ENCODE measurements at places on chromosomes 5 and 9.

DNA sequence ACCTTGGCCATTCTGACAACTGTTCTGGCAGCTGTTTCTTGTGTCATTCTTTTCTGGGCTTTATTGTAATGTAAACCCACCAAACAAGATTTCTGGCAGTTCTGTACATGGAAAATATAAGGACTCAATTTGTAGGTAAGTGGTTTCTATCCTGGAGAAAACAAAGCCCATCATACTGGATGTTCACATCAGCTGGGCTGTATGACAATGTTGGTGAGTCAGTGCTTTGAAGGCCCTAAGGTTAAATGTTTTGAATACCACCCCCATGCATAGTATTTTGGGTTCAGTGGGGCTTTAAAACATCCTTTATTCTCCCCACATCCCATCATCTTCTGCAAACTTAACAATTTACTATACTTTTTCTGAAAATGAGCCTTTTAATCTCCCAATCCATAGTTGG, 52.5 kb downstream of the SH3GL2 start:
- no peak for DNase-seq

DNA sequence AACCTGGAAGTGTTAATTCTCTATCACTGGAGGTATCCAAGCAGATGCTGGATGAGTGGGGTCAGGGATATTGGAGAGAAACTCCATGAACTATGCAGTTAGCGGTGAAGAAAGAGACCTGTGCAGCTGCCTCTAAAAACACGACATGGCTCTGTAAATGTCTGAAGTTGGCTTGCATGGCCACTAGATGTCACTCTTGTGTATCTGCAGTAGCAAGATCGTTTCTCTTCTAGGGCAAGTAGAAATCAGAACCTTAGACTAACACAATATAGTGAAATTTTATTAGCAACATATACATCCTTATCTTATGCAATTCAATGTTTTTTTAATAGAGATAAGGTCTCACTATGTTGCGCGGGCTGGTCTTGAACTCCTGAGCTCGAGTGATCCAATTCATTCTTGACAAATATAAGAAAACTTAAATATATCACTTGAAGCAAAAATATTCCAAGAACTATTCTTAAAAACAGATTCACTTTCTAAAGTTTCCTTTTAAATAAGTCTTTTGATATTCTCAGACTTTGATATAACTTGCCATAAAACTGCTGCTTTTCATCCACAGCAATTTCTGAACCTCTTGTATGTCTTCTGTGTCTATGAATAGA, 2.9 kb downstream of the OR2S2 start:
- DNase-seq: peak; percentile 73

DNA sequence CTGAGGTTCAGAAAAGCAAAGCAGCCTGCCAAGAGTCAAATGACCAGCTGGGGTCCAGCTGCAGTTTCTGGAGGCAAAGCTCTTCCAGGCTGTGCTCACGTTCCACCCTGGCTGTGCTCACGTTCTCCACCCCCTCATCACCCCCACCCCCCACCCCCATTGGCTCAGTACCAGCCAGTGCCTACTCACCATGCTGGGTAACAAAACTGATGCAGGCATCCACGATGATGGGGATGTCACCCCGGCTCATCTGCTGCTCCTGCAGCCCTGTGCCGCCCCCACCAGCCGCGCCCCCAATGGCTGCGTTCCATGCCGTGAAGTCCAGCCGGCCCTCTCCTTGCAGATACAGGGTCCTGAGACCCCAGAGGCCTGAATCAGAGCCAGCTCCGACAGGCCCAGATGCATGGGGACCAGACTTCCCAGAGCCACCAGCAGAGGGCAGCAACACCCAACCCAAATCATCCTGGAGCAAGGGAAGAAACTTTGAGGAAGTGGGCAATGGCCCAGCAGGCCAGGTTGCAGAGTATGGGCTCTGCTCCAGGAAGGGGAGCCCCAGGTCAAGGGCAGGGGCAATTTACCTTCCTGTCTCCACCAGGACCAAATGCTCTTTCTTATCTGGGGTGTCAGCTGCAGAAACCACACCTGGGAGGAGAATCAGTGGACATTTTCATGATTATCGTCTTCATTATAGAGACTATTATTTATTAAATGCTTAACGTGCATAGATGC, 13.7 kb upstream of the FCHSD1 start:
- peak; percentile 84 for DNase-seq

- DNase-seq: no peak
These were observed 5.9 kb downstream of the FBN2 start for GRCh38 chr5:128532127-128532526.

DNA sequence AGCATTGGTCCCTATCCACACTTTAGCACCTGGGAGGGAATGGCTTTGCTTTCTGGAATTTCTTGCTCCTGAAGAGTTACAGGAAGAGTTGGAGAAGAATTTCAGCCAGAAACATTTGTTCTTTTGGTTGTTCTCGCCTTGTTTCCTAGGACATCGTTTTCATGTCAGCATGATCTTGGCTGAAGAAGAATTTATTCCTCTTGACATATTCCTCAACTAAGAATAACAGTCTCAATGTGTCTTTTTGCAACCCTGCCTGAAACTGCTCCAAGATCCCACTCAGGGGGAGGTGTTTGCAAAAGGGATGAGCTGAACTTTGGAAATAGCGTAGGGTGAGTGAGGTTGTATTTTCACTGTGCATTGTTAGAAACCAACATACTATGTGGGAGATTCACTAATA, 26.1 kb downstream of the MAMDC2 start:
- no peak for DNase-seq

DNA sequence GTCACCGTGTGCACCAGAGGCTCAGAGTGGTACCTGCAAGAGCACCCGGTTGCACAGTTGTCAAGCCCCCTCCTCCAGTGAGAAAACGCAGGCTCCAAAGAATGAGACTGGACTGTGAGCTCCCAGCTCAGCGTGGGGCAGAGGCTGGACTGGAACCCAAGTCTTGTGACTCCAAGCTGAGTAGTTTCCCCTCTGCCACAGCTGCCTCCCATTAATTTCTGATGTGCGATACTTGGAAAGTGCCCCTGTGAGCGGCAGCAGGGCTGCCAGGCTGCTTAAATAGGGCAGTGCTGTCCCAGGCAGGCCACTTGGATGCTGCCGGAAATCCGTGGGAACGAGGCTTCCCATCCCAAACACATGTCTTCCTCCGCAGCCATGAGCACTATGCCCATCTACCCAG, 62.2 kb upstream of the ANGPTL2 start:
- no peak for DNase-seq

DNA sequence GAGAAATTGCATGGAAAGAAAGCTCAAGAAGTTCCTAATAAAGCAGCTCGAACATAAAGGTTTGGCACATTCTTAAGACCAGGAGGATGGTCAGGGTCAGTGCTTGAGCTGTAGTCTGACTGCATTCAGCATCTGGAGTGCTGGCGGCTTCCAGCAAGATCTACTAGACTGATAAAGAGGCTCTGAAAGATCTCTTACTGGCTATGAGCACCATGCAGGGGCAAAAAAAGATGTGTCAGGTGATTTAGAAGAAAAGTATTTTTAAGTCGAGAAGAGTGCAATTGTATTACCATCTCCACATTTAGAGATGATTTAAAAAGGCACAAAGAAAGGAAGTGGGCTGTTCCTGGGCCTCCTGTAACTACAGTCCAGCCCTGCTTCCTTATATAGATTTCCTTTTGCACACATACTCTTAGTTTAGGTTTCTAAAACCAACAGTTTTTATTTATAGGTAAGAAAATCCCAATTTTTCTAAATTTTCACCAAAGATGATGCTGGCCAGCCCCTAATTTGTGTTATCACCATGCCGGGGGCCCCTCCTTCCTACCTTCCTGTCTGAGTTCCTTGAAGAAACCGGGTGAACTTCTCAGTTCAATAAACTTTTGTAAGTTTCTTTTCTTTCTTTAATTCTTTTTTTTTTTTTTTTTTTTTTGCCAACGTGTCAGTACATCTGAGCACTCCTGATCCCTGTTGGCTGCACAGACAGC, 65.9 kb upstream of the PLPP1 start:
- peak; percentile 52 for DNase-seq

DNA sequence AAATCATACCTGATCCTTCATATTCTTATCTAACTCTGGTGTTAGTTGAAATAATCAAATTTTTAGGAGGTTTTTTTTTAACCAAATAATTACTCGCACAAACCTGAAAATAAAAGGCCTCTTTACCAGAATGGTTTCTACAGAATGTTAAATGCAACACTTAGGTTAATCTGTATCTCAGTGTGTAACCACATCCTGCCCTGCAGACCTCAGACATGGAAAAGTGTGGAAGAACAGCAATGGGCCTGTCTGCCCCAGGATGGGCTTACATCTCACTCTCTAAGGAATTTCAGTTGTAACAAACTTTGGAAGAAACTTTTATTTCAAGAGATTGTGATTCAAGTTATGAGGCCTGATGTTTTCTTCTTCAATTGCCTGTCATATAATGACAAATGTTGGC, 32.5 kb upstream of the MIER3 start:
- peak; percentile 26 for DNase-seq

GRCh38 chr5:29296548-29296947, 1896.9 kb upstream of the CDH6 start:
- no peak for DNase-seq

DNA sequence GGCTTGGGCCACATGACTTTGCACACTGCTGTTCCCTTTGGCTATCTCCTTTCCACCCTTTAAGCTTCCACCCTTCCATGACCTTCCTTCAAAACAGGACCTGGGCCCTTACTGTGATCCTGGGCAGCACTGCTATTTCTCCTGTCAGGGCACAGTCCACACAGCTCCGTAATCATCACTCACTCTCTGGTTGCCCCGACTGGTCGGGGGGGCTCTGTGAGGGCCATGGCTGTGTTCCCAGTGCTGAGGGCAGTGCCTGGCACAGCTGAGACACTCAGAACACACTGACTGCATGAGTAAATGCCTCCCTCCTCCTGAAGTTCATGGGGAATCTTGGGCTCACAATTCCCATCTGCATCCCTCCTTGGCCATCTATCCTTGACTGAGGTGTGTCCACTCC, 12.2 kb downstream of the TRAF1 start:
- no peak for DNase-seq

DNA sequence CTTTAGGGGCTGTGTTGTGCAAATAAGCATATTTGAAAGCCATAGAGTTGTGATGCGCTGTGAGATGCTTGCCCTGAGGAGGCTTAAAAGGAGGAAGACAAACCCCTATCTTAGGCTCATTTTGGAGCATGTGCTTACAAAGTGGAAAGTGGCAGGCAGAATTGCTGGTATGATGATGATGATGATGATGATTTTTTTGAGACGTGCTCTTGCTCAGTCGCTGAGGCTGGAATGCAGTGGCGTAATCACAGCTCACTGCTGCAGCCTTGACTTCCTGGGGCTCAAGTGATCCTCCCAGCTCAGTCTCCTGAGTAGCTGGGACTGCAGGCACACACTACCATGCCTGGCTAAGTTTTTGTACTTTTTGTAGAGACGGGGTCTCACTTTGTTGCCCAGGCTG, 1.7 kb downstream of the CNOT8 start:
- DNase-seq: peak; percentile 48

DNA sequence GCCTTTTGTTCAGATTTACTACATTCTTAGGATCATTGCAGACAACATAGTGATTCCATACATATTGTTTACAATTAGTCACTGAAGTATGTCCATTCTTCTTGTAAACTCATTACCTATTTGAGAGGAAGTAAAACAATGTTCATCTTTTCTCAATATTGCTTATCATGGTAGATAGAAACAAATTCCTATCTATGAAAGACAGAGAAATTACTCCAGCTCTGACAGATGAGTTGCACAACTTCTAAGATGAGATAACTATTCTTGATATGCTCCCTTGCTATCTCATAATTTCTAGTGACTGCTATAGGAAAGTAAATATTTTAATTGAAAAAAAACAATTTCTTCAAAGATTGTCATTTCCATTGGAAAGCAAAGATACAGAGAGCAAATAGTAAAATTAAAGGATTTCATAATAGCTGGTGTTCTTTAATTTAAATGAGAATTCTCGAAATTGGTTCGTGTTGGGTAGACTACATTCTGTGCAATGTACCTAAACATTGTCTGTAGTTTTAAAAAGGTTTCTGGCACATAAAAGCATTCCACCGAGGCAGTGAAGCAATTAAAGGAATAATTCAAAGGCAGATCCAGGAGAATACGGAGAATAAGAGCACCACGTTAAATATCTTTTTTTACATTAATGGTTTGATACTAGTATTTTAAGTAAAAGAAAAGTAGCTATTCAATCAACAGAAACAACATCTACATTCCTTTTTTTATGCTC, 1029.1 kb upstream of the ACO1 start:
- no peak for DNase-seq

GRCh38 chr5:29811914-29812679, 1381.4 kb upstream of the CDH6 start:
- DNase-seq: no peak

- no peak for DNase-seq
These were observed 8.2 kb upstream of the OR13D1 start for GRCh38 chr9:104686081-104686480.

GRCh38 chr5:138573949-138574670, 1.1 kb downstream of the HSPA9 start:
- no peak for DNase-seq

DNA sequence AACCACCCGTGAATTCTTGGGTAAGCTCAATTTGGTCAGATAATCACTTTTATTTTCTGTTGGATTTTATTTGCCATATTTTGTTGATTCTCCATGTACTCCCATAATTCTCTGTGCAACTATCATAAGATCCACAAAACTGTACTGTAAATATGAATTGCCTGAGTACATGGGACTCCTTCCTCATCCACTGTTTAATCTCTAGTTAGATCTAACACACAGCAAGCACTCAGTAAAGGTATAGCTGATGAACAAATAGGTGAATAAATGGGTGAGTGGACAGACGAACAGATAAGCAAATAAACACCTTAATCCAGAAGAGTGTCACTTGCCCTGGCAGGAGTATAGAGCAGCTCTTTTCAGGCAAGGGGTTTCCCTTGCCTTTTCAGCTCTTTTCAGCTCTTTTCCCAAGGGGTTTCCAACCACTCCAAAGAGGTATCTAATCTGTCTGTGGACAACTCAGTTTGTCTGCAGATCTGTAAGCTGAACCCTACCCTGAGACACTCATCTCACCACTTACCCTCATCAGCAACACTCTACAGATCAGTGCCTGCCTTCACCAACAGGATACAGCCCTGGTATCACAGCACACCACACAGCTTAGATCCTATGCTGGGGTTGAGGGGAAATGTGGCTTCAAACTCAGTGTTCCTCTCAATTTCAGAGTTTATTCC, 51.2 kb downstream of the SIL1 start:
- no peak for DNase-seq

GRCh38 chr9:11933926-11934325, 759.3 kb upstream of the TYRP1 start:
- DNase-seq: no peak

GRCh38 chr5:76941442-76941841, 11.4 kb upstream of the CRHBP start:
- no peak for DNase-seq

GRCh38 chr5:147520450-147520849, 10.6 kb upstream of the DPYSL3 start:
- no peak for DNase-seq
